OCI-M1 (cell line): ENCODE measurements at places on chromosomes 3 and 15.
A peak's percentile ranks its signal among the peaks of the same experiment; 100 is the strongest.

- DNase-seq = no peak
Measured at GRCh38 chr3:64278625-64279024, 53.4 kb upstream of the PRICKLE2 start.

DNA sequence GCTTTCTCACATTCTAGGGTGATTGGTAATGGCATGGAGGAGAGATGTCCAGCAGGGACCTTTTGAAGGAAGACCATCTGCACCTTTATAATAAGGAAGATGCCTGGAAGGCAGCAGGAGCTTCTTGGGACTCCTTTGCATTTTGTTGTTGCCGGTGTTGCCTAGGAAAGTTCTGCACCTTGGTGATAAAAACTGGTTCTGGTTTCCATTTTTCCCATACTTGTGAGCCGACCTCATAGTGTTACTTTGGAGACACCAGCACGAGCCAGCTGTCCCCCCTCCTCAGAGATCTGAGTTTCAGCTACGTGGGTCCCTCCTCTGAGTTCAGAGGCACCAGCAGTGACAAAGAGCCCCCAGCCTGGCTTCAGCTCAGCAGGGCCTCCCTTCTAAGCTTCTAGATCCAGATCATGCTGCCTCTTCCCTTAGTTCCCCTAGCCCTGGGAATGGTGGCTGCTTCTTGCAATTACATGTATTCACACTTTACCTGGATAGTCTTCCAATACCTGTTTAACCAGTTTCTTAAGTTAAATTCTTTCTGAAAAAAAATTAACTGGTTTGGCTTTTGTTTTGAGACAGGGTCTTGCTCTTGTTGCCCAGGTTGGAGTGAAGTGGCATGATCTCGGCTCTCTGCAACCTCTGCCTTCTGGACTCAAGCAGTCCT, 18.0 kb upstream of the FSTL1 start:
- no peak for DNase-seq

- DNase-seq = peak; percentile 84
Measured at GRCh38 chr15:27973886-27974285, 125.2 kb downstream of the OCA2 start.

DNA sequence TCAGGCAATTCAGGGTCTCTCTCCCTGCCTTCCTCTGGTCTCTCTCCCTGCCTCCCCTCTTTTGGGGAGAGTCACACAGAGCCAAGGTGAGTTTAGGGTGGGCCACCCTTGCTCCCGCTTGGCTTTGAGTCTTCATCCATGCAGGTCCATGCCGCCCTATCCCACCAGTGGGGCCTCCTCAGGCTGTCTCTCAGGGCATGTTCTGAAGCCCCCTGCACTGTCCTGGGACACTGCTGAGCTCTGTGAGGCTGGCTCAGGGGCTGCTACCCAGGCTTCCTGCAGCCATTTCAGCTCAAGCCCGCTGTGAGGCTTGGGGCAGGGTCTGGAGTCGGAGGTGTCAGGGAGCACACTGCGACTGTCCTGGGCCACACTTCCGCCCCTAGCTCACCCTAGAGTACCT, 203.1 kb downstream of the SSR3 start:
- DNase-seq = no peak

DNA sequence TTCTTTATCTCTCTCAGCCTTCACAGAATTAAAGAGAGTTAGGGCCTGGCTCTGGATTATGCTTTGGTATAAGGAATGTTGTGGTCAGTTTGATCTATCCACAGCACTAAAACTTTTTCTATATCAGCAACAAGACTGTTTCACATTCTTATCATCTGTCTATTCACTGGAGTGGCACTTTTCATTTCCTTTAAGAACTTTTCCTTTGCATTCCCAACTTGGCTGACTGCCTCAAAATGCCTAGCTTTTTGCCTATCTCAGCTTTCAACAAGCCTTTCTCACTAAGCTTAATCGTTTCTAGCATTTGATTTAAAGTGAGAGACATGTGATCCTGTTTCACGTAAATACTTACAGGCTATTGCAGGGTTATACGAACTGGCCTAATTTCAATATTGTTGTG, 471.8 kb downstream of the GBE1 start:
- DNase-seq = peak; percentile 29

GRCh38 chr3:149330609-149331331, 2.7 kb downstream of the TM4SF18 start:
- DNase-seq = no peak

GRCh38 chr3:167397826-167398225, 17.7 kb upstream of the ZBBX start:
- DNase-seq = no peak

DNA sequence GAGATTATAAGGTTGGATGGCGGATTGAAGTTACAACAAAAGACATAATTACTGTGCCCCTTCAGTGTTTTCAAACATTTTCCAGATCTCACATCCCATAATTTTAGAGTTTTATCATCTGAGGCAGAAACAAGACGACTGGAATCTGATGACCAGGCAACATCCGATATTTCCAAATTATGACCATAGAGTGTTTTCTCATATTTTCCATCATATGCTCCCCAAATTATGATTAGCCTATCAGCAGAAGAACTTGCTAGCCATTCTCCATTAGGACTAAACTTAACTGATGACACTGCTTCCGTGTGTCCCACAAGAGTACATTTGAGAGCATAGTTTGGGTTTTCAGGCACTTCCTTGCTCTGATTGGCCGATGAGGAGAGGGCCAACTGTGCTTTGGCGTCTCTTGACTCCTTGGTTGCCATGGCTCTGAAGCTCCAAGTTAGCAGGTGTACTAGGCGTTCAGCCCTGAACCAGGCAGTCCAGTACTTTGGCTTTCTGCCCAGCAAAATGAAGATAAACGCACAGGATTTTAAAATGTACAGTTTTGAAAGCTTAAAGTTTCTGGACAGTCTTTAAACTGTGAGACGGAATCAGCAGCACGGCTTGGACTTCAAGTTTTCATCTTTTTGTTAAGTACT, 638 bp downstream of the WDR5B start:
- DNase-seq = no peak

- no peak for DNase-seq
Measured at GRCh38 chr15:98324341-98324970, 323.9 kb upstream of the IGF1R start.

DNA sequence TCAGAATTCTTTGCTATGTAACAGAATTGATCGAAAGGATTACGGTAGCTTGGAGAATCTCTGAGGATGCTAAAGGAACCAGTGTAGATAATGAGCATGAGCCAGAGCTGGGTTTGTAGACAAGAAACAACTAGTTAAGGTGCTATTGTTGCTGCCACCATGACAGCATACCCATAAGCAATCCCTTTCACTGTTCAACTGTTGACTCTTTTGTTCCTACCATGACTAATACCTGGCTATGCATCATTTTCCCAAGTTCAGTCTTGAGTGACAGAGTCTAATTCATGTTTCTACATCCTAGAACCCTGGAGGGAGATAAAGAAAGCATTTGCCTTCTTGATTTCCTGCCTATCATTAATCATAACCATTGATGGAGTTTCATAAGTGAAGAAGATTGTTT, 600.3 kb downstream of the OTOL1 start:
- DNase-seq = no peak

DNA sequence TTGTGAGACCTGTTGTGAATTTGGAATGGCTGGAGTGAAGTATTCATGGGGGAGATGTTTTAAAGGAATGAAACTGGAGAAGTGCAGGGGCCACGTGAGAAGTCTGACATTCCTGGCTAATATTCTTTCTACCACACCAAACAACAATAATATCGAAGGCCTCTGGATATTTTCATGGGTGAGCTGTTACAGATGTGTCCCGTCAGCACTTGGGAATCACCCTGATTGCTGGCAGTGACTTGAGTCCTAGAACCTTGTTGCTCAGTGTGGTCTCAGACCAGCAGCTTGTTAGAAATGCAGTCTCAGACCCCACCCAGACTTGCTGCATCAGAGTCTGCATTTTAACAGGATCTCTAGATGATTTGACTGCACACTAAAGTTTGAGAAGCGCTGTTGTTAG, 113.8 kb downstream of the ITPR1 start:
- no peak for DNase-seq

- no peak for DNase-seq
Measured at GRCh38 chr3:346186-346585, 149.6 kb downstream of the CHL1 start.

- no peak for DNase-seq
Measured at GRCh38 chr3:110814170-110815007, 257.2 kb upstream of the NECTIN3 start.

GRCh38 chr3:177883957-177884356, 652.3 kb upstream of the KCNMB2 start:
- DNase-seq = no peak

DNA sequence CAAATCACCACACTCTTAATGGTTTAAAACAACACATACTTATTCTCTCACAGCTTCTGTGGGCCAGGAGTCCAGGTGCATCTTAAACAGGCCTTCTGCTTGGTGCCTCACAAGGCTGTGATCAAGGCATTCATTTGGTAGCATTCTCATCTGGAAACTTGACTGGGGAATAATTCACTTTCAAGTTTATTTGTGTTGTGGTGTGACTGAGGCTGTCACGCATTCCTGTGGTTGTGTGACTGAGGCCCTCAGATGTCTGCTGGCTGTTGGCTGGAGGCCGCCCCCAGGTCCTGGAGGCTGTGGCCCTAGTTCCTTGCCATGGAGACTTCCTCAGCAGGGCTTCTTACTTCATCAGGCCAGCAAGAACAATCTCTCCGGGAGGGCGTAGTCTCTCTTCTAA, 16.9 kb upstream of the FAM3D start:
- no peak for DNase-seq

GRCh38 chr15:58957101-58957973, 23.9 kb upstream of the SLTM start:
- DNase-seq = peak; percentile 86

DNA sequence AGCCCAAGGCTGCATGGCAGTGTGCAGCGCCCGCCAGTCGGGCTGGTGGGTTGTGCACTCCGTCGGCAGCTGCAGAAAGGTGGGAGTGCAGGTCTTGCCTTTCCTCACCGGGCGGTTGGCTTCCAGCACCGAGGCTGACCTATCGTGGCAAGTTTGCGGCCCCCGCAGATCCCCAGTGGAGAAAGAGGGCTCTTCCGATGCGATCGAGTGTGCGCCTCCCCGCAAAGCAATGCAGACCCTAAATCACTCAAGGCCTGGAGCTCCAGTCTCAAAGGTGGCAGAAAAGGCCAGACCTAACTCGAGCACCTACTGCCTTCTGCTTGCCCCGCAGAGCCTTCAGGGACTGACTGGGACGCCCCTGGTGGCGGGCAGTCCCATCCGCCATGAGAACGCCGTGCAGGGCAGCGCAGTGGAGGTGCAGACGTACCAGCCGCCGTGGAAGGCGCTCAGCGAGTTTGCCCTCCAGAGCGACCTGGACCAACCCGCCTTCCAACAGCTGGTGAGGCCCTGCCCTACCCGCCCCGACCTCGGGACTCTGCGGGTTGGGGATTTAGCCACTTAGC, 4.3 kb downstream of the ISL2 start:
- DNase-seq = no peak

DNA sequence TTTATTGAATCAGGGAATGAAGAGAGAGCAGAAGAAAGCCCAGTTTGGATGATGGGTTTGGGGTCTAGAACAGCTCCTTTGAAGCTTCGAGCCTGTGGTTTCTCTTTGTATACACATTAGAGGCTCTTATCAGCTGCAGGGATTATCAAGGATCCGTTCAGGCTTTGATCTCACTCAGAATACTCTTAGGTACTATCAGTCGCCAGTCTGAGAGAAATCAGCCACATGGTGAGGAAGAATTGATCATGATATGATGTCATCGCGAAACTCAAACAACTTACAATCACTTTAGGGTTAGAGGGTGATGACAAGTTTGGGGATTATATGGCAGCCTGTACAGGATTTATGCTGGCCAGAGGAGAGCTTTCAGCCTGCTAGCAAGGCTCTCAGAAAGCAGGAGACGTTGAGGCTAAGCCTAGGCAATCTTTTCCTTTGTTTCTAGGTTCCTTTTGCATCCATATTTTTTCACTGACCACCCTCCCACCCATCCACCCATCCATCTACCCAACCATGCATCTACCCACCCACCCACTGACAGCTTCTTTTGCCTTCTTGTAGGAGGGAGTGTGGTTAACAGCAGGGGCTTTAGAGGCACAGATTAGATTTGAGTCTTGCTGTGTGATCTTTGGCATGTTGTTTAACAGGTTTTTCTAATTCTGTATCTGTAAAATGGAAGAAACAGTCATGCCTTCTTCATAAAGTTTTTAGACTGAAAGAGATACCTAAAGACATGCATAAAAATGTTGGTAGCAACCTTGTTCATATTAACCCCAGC, 330.4 kb upstream of the LRRFIP2 start:
- no peak for DNase-seq

- peak; percentile 38 for DNase-seq
Measured at GRCh38 chr3:37546876-37547275, 314.8 kb upstream of the CTDSPL start.

GRCh38 chr3:152040319-152040718, 166.9 kb downstream of the SUCNR1 start:
- DNase-seq = no peak

GRCh38 chr15:38111070-38111469, 141.6 kb upstream of the SPRED1 start:
- DNase-seq = peak; percentile 6

- no peak for DNase-seq
Measured at GRCh38 chr3:73405853-73406252, 218.9 kb downstream of the PDZRN3 start.

GRCh38 chr15:38540510-38540909, 24.1 kb downstream of the RASGRP1 start:
- no peak for DNase-seq

DNA sequence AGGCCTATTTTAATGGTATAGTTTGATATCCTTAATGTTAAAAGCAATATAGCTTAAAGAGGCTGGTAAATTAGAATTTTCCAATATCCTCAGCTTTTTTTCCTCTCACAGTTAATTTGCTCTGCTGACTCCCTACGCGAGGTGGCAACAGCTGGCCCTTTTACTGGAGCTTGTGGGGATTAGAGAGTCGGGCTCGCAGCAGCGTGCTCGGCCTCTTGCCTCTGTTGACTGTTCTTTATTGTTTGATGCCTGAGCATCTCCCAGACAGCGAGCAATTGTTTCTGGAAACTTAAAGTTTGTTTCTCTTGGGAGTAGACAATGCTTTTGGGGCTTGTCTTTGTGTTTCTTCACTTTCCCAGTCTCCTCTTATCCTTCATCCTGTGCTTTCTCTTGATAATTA, 80.8 kb downstream of the OPA1 start:
- no peak for DNase-seq

DNA sequence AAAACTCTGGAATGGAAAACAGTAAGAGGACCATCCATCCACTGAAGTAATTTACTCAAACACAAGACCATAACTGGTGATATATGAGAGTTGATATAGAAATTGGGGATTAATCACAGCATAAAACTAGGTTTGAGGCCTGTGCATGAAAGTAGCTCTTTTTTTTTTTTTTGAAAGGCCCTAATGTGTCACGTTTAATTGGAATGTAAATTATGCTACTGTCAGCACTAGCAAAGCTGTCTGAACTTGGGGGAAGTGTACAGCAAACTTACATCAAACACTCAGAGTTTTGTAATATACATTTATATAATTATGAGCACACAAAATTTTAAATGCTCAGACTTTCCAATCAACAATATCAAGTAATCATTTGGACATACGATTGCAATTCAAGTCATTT, 154.1 kb downstream of the GREM1 start:
- DNase-seq = no peak

DNA sequence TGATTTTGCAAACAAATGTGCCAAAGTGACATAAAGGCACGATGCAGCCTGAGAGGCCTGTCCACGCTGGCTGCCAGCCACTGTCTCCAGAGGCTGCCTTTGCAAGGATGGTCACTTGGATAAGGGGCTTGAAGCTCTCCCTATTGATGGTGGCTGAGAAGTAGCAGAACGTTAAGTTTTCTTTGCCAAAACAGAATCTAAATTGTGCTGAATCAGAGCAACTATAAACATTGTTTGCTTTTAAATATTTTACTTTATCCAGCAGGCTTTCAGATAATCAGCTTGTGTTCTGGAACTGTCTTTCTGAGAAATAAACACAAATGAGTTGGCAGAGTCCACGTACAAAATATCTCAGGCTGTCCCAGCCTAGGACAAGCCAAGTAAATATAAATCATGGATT, 23.8 kb upstream of the CNBP start:
- no peak for DNase-seq
